ENCODE measurements at places on chromosomes 1 and 21.

DNA sequence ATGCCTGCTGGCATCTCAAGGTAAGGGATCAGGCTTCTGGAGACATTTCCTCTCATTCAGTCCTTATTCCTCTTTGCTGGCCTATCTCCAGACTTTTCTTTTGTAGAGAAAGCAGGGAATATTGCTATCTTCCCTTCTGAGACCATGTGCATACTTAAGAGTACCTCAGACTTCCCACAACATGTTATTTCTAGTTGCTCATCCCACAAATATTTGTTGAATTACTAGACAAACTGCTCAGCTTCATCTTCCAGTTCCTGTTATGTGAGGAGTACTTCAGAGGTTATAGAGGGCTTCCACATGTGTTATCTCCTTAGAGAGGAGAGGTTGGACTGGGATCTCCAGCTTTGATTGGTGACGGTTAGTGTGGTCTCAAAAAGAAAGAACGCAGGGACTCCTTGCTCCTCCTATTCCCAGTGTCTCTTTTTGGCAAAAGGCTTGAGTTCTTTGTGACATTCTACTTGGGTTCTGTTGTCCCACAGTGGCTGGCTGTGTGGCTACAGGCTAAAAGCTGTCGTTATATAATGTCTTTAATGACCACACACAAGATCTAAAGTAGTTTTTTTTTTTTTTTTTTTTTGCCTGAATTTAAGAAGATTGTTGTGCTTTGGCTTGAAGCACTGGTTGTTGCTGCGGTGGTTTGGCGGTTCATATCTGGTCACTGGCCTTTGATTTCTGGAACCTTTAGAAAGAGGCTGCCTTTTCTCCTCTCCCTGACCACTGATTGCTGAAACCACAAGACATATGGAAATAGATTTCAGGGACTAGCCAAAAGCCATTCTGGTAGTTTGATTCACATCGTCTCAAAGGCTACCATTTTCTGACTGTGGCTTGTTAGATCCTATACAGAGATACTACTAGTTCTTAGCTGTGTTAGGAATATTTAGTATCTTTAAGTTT lies 78.7 kb downstream of the FGGY start:
- DNase-seq = no peak

- DNase-seq = no peak
These were observed 64.9 kb downstream of the SLC45A1 start for GRCh38 chr1:8382608-8383505.

- no peak for DNase-seq
These were observed 1.1 kb downstream of the IGSF8 start for GRCh38 chr1:160097151-160097910.

- no peak for DNase-seq
These were observed 91.5 kb upstream of the ESRRG start for GRCh38 chr1:216814576-216815259.

DNA sequence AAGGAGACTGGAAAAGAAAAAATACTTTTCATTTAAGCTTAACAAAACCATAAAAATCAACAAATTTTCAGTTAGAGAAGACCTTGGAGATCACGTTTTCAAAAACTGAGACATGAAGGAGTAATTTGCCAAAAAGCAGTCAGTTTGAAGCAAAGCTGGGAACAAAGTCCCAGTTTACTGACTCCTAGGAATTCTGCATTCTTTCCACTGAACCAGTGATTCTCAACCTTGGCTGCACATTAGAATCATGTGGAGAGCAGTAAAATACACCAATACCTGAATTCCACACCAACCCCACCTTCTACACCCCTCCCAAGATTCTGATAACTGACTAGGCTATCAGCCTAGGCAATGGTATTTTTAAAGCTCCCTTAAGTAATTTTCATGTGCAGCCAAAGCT lies 73.5 kb downstream of the PRPF38A start:
- no peak for DNase-seq

GRCh38 chr1:18724801-18725200 lies 94.2 kb downstream of the PAX7 start:
- DNase-seq = no peak

DNA sequence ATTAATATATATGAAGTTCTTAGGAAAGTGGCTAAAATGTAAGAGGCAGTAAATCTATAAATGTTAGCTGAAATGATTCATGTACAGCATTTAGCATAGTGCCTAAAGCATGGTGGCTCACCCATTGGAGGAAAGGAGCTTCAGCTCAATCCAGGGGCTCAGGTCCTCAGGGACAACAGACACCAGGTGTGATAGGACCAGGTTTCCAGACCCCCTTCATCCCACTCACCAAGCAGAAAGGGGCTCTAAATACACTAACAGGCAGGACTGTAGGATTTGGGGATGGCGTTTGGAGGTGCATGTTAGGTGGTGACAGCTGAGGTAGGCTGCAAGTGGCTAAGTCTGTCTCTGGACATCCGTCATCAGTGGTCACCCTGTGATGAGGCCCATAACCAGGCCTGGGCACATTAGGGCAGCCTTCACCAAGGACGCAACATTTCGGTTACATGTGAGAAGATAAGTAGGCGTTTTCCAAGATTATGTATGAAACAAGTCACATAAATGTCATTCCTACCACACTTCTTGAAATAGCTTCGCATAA lies 233.1 kb downstream of the C1orf94 start:
- DNase-seq = no peak

DNA sequence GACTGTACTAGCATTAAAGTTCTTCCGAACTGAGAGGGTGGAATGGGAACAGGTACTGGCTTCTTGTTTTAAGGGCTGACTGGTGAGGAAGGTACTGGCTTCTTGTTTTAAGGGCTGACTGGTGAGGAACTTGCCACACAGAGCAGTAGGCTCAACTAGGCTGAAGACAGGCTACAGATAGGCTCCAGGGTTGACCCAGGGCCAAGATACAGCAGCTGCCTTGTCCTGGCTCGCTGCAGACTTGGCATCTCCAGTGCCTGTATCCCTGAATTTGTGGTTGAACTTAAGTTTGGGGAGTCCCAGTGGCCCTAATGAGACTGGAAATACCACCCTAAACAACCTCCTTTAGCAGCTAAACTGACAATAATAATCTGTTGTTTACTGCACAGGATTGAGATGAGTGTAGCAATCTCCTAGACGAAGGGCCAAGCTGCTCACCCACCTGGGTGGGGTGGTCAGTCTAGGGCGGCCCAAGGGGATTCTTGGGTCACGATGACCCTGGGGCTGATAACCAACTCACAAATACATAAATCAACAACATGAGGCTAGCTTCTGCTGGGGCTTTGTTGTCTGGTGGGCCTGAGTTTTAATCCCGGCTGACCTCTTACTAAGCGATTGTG lies 227.1 kb downstream of the DISC1 start:
- no peak for DNase-seq

DNA sequence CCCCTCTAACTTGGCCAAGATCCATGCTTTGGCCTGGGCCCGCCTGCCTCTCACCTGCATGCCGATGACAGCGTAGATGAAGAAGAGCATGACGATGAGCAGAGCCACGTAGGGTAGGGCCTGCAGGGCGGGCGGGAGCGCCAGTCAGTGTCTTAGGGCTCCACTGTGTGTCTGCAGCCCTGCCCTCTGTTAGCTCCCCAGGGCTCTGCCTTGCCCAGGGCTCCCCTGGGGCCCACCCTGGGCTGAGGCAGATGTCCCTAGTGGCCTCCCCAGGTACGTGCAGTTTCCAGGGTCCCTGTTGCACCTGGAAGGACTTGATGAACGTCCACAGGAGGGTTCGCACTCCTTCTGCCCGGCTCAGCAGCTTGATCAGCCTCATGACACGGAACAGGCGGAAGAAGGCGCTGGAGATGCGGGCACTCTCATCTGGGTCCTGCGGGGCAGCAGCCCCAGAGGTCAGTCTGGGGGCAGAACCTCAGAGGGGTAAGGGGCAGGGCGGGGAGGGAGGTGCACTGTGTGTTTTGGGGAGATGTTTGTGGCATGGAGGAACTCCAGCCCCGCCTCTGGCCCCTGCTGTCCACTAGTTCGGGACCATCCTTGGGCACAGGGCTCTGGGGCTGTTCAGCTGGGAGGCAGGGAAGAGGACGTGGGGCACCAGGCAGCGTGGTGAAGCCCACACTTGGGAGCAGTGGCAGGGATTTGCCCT lies 29.8 kb upstream of the KIF21B start:
- no peak for DNase-seq

GRCh38 chr1:53459321-53460175 lies at the start of gene DMRTB1:
TSS of gene DMRTB1 (plus strand) at chr1:53459399. CDS start at chr1:53459454, 55 bp downstream.
- DNase-seq = no peak

DNA sequence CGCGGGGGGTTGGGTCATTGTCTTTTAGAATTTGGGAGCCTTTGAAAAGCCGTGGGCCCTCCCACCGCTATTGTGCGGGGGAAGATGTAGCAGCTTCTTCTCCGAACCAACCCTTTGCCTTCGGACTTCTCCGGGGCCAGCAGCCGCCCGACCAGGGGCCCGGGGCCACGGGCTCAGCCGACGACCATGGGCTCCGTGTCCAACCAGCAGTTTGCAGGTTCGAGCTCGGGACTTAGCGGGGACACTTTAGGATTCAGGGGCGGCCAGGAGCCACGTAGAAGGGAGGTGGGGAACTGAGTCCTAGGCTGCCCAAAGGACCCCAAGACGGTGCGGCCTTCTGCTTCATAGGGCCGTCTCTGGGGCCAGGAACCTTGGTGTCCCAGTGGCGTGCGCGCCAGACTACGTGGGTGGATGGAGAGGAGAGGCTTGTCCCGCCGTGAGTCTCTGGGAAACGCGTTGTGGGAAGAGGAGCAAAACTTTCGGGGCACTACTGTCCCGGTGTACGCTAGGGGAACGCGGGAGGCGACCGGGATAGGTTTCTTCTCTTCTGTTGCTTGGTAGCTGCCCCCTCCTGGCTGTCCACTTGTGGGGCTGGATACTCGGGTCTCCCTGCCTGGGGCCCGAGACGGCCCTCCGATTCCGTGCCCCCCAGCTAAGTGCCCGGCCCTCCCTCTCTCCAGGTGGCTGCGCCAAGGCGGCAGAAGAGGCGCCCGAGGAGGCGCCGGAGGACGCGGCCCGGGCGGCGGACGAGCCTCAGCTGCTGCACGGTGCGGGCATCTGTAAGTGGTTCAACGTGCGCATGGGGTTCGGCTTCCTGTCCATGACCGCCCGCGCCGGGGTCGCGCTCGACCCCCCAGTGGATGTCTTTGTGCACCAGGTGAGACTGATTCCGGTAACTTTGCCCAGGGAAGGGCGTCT lies at the start of gene LIN28A:
Gene LIN28A (plus strand): TSS at position 112 of the 918 bp plus-strand sequence. CDS start 75 bp downstream, at position 187.
- no peak for DNase-seq

DNA sequence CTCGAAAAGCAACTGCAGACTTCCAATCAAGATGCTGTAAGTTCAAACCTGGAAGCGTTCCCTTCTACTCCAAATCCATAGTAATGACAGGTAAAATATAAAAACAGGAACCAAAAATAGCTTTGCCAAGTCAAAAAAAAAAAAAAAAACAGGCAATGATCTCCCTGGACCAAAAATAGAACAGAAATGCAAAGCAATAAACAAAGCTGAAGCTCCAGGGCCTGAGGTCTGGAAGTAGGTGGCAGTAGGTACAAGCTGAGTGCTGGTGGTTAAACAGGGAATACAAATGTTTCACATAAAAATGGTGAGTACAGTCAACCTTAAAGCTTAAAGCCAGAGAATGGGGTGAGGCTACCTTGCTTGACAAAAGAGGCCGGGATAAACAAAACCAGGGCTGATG lies 610.8 kb downstream of the SMYD3 start:
- DNase-seq = no peak

DNA sequence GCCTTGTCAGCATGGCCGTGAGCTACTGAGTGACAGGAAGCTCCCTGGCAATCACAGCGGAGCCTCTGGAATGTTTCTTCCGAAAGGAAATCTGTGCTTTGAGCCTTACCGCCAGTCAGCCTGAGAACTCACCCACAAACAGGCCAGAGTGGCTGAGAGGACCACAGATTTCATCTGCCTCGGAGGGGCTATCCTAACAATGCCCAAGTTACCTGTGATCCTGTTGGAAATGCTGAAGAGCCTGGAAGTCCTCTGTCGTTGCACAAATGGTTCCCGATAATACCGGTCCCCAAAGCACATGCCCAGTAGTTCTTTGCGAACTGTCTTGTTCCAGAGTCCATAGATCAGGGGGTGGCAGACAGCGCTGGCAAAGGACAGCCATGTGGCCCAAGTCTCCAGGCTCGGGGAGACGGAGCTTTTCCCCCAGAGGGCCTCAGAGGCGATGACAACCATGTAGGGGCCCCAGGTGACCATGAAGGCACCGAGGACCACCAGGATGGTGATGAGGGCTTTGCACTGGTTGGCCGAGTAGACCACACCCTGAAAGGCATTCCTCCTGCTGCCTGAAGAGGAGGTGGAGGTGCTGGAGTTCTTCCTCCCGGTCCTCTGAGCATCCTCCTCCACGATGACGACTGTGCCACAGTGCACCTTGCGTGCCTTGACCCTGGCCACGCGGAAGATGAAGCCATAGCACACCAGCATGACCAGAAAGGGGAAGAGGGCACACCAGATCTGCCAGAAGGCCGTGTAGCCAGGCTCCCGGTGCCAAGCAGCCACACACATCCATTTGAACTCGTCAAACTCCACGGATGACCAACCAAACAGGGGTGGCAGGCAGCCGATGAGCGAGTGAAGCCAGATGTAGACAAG lies 40.2 kb downstream of the GPR161 start:
- DNase-seq = no peak

GRCh38 chr21:31141389-31142000 lies 103.2 kb upstream of the KRTAP19-8 start:
- no peak for DNase-seq

DNA sequence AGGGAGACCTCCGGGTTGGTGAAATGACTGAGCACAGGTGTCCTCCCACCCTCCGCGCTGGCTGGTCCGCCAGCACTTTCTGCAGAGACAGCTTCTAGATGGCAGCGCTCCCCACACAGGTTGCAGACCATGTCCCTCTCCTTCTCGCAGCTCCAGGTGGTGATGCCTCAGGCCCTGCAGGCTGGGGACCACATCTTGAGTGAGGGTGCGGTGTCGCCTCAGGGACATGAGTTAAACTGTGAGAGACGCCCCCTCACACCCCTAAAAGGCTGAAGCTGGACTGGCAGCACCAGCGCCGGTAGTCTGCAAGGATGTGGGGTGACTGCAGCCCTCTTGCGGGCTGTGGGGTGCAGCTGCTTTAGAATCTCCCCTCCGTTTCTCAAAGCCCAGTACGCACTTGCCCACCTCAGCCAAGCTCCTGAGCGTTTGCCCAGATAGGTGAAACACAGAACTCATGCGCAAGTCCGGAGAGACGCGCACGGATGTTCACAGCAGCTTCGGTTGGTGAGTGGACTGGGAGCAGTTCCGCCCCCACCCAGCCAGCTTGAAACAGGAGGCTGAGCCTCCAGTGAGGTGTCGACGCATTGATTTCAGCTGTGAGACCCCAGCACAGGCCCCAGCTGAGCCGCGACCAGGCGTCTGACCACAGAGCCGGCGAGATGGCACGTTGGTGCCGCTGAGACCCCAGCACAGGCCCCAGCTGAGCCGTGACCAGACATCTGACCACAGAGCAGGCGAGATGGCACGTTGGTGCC lies 28.6 kb downstream of the COL6A1 start:
- DNase-seq = no peak

GRCh38 chr21:42356650-42357049 lies 5.9 kb upstream of the TFF2 start:
- no peak for DNase-seq

- no peak for DNase-seq
These were observed 251.5 kb downstream of the BACH1 start for GRCh38 chr21:29550205-29550604.
